Activated naive CD8-positive, alpha-beta T cell treated with anti-CD3 and anti-CD28 coated beads, Interleukin-2, amount 50 U/mL, for 16 hours (primary cell): ENCODE measurements at places on chromosomes 12 and 14.

GRCh38 chr12:123030686-123031085, 50.2 kb downstream of the ARL6IP4 start:
- no peak for DNase-seq

DNA sequence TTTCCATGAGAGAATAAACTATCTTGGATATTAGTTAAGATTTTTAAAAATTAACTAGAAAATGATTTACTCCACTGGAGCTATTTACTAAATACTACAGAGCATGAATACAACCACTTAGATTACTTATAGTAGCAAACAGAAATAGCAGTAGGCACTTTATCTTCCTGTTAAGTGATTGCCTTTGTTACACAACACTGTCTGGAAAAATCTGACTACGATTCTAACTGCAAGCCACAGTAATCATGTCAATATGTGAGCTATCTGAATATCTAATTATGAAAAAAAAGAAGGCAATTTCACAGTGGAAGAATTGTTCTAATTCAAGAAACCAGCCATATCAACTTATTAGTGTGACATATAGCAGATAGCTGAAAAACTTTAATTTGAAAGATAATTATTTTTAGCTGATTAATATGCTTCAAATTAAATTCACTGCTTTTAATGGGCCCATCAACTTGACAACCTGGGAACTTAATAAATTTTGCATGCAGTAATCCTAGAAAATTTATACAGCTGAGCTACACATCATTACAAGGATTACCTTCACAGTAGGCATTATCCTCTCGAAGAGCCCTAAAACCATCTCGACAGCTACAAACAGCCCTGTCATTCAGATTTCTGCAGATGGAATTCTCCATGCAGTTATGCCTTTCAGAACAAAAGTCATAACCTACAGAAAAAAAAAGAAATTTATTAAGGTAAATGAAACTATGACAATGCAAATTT, 172.8 kb downstream of the NELL2 start:
- DNase-seq = no peak

GRCh38 chr12:14153803-14154202, 172.4 kb upstream of the GRIN2B start:
- DNase-seq = no peak

GRCh38 chr14:85415015-85415712, 114.8 kb upstream of the FLRT2 start:
- no peak for DNase-seq

DNA sequence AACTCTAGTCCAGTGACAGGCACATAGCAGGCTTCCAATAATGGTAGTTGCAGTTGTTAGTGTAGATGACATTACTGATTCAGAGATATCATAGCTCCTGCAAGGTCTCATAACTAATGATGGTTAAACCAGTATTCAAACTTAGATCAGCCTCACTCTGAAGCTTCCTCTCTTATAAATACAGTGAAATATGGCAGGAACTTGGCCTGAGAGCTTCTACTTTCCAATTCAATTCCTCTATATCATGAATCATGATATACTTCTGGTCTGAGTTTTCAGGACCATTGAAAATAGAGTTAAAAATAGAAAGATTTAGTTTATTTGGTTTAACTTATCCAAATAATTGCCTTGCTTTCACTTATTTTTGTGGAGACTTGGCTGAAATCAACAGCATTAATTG, 167.5 kb upstream of the NOVA1 start:
- DNase-seq = no peak

DNA sequence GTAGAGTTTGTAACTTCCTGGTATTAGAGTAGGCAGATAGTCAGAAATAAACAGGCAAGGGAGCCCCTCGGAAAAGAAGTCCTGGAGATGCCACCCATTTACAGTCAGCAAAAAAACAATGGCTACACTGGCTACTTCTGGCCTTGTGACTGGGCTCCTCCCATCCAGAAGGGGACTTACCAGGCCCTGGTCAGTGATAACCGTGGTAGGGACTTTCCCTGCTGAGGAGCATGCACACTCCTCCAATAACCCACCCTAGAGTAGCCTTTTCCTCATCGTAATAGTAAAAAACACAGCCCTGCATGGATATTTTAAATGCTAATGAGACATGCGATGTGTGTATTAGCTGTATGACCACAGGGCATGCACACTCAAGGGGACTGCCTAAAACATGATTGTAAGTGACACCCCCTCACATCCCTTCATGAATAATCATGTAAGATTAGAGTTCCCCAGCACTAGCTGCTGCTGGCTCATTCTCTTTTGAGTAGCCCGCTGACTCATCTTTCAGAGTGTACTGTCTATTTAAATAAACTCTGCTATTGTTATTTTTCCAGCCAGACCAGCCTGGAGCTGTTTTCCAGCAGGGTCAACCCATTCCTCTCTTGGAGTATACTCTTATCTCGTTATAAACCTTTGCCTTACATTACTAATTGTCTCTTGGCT, 413.8 kb upstream of the TMTC1 start:
- DNase-seq = no peak

- DNase-seq = no peak
Observed at GRCh38 chr12:113831016-113831415, 135.1 kb downstream of the RBM19 start.

DNA sequence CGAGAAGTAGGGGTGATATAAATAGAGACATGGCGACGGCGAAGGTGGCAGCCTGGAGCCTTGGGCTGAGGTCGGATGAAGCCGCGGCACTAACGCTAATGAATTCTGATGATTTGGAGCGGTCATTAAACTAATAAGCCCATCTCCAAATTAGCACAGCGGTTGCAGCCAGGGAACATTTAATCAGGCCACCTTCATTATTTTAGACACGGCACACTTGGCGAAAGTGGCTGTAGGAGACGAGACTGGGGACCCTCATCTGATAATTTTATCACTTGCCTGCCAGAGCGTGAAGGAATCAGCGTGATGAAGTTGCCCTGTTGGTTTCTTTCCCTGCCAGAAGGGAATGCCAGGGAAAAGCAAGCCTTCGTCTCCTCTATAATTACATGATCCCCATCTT, 664.3 kb upstream of the TBX3 start:
- DNase-seq = no peak

- no peak for DNase-seq
Observed at GRCh38 chr14:91219517-91220389, 24.8 kb downstream of the GPR68 start.

DNA sequence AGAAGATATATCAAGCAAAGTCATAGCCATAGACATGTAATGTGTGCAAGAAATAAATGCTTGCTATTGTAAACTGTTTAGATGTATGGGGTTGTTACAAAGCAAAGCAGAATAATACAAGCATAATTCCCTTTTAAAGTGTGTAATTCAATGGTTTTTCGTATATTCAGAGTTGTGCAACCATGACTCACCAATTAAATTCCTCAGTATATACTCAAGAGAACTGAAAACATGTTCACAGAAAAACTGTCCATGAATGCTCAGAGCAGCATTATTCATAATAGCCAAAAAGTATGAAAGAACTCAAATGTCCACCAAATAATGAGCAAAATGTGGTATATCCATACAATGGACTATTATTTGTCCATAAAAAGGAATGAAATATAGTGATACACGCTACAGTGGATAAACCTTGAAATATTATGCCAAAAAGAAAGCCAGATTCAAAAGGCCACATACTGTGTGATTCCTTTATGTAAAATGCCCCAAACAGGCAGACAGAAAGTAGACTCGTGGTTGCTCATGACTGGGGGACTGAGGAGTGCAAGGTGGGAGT, 9.3 kb downstream of the GXYLT1 start:
- DNase-seq = no peak

DNA sequence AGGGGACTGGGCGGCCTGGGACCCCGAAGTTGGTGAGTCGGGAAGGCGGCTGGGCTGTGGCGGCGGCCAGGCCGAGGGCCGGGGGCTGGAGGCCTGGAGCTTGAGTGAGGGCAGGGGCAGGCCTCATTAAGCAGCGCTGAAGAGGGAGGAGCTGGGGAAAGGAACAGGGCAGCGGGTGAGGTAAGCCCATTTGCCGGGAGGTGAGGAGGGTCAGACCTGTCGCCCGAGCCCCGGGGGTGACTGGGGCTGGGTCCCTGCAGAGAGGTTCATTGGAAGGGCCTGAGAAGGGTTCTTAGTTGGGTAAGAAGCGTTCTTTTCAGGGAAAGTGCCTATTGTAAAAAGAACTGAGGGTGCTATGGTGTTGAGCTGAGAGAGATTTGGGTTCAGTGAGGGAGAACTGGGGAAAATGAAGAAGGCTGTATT, 441 bp downstream of the RAB5B start:
- no peak for DNase-seq

DNA sequence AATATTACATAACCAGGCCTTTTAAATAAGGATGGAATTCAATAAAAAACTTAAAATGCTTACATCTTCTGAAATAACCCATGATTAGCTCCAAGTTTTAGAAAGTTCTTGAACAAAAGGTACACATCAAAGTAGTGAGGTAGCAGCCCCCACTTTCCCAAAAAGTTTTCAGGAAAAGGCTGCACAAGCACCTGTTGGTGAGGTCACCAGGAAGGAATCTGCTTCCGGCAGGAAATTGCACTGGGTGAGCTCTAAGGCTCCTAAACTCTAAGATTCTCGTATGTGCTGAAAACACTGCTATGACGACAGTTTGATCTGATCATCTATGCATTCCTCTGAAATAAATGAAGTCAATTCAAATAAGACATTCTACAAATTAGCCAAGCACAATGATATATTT, 34.3 kb upstream of the TTC7B start:
- DNase-seq = no peak

DNA sequence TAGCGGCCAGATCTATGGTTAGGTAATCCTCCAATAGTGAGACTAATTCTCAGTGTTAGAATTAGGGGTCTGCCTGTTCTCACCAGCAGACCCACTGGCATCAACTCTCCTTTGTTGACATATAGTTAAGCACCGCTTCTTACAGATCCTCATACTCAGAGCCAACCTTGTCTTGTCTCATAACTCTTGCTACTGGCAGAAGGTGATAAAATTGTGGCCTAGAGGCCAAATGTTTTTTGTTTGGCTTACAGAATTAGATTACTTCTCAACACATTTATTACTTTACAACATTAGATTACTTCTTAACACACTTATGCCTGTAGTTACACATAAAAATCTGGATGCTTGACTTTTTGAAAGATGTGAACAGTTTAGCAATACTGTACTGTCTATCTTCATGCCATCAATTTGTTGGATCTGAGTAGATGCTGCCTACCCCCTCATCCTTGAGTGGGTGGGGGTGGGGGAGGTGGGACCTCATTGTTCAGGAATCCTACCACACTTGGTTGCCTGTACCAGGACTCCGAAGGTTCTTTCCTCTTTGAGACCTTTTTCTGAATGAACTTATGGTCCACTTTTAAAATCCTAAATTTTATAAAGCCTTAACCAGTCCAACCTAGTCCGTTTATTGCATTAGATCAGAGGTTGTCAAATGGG, 7.0 kb downstream of the MTHFD1 start:
- DNase-seq = no peak

DNA sequence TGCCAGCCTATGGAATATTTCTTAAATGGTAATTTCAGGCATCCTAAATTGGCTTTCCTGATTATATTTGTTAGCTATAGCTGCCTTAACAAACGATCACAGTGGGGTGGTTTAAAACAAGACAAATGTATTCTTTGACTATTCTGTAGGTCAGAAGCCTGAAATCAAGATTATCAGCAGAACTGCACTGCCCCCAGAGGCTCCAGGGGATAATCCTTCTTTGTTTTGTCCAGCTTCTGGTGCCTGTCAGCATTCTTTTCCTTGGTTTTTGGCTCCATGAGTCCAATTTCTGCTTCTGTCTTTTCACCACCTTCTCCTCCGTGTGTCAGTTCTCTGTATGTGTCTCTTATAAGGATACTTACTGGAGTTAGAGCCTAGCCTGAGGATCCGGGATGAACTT, 1282.2 kb upstream of the USP15 start:
- no peak for DNase-seq

DNA sequence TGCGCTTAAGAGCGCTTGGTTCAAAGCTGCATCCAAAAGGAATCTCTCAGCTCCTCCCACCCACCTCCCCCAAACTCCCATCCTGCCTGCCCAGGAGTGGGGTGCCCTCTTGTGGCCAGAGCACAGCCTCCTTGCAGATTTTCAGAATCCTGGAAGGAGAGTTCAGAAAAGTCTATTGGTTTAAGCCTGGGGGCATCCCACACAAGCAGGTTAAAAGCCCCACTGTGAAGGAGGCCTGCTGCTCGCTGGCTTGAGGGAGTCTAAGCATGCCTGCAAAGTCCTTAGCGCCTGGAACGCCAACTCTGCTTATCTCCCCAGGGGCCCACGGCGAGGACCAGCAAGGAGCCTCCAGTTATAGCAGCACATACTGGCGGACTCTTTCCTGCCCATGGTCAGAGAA, 297.1 kb downstream of the KSR2 start:
- no peak for DNase-seq

DNA sequence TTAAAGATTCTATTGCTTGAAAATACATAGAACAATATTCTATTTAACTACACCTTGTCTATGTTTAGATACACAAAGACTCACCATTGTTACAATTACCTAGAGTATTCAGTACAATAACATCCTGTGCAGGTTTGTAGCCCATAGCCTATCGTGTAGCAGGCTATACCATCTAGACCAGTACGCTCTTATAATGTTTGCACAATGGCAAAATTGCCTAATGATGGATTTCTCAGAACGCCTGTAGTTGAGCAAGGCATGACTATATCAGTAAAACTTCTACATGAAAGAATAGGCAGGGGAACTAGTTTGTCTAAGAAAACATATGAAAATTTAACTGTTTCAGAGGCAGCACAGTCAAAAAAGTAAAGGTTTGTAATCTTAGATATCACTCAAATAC, 375.9 kb downstream of the DAD1 start:
- no peak for DNase-seq

DNA sequence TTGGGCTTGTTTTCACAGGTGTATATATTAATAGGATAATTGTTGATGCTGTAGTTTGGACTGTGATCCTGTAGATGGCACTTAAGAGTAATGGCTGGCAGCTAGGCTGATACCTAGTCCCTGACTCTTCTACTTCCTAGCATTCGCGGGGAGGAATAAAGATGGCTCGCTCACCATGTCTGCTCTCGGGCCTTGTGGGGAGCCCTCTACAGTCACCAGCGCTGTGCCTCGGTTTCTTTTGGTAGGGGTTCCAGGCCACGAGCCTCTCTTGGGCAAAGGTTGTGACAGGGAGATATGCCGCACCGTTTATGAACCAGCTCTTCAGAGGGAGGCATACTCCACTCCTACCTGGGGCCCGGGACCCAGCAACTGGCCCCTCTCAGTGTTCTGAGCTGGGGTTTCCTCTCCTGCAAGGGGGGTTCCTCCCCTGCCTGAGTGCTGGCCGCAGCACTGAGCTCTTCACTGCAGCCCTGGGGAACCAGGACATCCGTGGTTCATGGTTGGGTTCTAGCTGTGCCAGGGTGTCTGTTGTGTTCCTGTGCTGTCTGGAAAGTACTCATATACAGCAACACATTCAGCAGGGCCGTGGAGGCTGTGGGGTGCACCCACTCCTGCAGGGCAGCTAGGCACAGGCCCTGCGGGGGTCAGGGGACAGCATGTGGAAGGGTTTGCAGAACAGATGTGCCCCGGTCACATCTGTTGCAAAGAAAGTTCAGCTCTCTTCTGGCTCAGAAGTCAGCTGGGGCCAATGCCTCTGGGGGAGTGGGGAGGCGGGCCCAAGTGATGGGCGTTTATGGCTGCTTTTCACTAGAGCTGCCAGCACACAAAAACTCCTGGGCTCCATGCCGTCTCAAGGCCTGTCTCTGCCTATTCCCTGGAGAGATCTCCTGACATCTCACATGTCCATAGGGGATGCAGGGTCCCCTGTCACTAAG, 147.9 kb downstream of the PPFIA2 start:
- DNase-seq = no peak

GRCh38 chr12:2668816-2669215, 126.0 kb upstream of the FKBP4 start:
- no peak for DNase-seq

GRCh38 chr12:46391630-46392029, 19.1 kb upstream of the SLC38A2 start:
- DNase-seq = no peak
